ENCODE measurements at places on chromosomes 11 and 22.

GRCh38 chr22:32803738-32804435, 2.4 kb downstream of the TIMP3 start:
- no peak for DNase-seq

DNA sequence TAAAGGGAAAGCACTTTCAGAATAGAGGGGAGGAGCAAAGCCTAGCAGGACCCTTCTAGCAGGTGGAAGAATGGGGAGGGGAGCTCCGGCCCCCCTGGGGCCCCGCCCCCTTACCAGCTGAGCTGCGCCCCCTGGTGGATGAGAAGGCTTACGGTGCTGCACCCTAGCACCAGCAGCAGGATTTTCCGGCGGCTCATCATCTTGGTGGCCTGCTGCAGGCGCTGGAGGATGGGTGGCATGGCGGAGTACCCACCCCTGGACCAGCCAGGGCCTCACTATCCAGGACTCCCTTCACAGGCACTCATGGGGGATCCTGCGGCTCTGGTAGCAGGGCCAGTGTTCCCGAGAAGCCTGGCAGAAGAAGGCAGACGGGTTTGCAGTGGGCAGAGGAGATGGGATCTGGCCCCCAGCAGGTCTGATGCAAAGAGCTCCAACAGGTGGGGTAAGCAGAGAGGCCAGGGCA, 3.8 kb downstream of the GAL3ST3 start:
- peak; percentile 79 for DNase-seq

DNA sequence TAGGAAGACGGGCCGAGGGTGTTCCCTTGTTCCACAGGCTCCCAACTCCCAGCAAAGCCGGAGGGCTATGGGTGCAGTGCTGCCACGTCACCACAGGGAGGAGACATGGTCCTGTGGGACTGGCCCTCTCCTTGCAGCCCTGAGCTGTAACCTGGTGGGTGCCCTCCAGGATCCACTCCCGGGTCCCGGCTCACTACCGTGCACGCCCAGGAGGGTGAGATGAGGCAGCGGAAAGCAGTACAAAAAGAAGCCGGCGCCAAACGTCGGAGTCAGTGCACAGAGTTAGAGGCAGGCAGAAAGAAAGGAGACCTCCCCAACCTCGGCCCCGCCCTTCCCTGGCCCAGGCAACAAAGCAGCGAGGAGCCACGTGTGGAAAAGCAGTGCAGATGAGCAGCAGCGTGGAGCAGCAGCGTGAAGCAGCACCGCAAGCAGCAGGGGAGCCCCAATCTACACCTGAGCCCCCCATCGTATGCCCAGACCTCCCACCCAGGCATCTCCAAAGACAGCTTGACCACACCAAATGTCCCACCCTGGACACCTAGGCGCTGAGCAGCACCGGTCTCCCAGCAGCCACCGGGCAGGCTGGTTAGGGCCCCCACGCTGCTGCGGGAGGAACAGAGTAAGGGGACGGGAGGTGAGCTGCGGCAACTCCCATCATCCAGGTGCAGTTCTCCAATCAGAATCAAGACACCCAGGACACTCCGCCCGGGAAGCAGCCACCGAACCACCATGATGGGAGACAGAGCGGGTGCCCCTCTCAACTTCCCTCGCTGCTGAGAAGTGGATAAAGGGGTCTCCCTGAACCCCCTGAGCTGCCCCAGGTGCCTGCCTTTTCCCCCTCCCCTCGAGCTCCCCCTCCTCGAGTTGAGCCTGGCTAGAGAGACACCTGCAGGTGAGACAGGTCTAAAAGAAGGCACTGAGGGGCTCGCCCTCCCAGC, 28.8 kb downstream of the IGSF9B start:
- peak; percentile 61 for DNase-seq

DNA sequence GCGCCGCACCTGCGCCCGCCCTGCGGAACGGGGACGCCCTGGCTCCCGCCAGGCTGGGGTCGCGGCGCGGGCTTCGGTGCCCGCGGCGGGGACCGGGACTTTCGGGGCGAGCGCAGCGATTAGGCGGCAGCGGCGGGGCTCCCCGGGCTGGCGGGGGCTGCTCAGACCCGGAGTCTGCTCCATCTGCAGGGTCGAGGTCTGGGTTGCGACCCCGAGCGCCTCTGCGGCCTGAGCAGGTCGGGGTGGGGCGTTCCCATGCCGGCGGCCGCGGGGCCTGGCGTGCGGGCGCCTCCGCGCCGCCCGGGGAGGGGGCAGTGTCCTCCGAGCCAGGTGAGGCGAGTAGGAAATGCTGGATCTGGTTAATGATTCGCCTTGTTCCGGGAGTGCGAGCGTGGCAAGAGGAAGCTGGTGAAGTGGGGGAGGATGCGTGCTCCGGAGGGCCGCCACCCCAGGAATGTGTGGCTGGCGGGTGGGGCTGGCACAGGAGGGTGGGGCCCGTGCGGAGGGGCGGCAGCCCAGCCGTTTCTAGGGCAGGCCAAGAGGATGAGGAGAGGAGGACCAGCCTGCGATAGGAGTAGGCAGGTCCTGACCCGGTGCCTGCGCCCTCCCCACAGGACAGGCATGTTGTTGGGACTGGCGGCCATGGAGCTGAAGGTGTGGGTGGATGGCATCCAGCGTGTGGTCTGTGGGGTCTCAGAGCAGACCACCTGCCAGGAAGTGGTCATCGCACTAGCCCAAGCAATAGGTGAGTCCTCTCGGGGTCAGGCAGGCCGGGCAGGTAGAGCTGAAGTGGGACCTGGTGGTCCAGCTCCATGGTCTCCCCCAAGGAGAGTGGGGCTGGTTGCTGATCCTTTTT, 606 bp downstream of the RASSF7 start:
- no peak for DNase-seq

- no peak for DNase-seq
Measured at GRCh38 chr11:104725796-104726408, 172.4 kb downstream of the CASP12 start.

DNA sequence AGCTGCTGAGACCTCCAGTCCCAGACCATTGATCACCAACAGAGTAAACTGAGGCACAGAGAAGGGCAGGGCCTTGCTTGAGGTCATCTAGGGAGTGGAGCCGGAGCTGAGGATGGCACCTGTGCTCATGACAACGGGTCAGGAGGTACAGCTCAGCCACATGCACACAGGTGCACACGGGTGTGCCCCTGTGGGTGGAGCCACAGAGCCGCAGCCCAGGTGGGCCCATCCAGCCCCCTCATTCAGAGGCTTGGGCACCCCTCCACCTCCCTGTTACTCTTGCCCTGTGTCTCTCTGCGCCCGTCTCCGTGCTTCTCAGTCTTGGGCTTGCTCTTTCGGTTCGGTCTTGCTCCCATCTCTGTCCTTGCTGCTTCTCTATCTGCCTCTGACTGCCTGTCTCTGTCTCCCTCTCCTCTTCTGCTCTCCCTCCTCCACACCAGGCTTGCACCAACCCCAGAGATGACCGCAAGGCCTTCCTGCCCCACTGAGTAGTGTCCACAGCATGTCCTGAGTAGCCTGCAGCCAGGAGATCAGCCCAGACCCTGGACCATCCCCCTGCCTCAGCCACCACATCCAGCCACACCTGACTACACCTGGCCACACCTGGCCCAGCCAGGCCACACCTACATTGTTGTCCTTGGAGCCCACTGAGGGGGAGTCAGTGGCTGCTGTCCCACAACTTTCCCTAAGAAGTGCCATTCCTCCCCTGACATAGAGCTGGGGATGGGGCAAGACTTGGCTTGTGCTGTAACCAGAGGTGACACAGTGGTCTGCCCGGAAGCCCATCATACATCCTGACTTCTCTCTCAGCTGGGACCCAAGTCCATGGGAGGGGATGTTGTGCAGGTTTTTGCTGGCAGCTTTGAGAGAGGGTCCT, 39.3 kb upstream of the CRYBB3 start:
- no peak for DNase-seq

- DNase-seq, result no peak
Measured at GRCh38 chr22:39574779-39575551, 4.4 kb downstream of the CACNA1I start.

GRCh38 chr11:115193914-115194801, 310.1 kb downstream of the CADM1 start:
- DNase-seq, result no peak

GRCh38 chr11:33651555-33651954, 49.1 kb downstream of the C11orf91 start:
- DNase-seq, result no peak

GRCh38 chr11:104891135-104891534, 7.1 kb downstream of the CASP12 start:
- DNase-seq, result no peak

DNA sequence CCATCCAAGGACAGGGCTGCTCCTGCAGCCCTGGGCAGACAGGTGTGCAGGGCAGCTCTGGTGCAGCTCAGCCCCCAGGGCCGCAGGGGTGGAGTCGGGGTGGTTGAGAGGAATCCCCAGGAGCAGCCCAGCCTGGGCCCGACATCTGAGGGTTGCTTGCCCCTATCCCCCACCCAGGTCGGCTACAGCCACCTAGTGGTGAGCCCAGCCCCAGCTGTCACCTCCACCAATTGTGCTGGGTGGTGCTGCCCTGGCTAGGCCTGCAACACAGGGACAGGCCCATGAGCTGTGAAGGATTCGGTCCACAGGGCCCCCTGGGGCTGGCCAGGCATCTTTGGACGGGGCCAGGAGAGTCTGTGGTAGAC, 29.6 kb downstream of the RTN4R start:
- DNase-seq, result peak; percentile 55

GRCh38 chr11:125025968-125026367, 37.1 kb upstream of the SLC37A2 start:
- DNase-seq, result no peak

- peak; percentile 41 for DNase-seq
Measured at GRCh38 chr11:64880240-64881001, 2.0 kb upstream of the EHD1 start.

GRCh38 chr11:113242767-113243397, 71.5 kb upstream of the TTC12 start:
- peak; percentile 17 for DNase-seq

DNA sequence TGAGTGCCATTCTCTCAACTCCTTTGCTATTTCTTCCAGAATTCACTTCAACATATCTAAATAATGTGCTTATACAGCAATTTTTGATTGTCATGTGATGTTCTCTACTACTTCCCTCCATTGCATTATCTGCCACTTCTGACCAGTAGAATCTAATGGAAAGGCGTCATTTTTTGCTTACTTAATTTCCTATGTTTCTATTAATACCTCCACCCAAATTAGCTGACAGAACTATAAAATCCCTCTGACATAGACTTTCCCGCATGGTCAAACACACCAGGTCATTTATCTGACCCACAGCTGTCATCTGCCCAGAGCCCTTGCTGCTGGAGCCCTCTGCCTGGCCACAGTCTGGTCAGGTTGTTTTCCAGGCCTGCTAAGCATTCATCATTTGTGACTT, 258.6 kb upstream of the NARS2 start:
- no peak for DNase-seq

DNA sequence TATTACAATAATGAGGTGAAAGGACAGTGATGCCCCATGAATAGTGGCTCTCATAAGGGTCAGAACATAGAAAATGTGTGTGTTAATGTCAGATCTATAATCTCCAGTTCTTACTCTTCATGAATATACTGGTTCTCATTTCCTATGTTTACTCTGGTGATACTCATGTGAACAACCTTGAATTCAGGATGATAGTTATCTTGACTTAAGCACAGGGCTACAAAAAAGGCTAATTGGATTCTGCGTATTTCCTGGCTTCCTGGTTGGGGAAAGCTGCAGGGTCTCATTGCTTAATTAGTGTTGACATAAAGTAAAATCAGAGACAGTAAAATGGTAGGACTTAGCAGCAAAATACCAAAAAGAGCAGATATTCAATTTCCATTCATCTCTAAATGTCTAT, 1316.8 kb upstream of the RAG2 start:
- DNase-seq, result no peak

DNA sequence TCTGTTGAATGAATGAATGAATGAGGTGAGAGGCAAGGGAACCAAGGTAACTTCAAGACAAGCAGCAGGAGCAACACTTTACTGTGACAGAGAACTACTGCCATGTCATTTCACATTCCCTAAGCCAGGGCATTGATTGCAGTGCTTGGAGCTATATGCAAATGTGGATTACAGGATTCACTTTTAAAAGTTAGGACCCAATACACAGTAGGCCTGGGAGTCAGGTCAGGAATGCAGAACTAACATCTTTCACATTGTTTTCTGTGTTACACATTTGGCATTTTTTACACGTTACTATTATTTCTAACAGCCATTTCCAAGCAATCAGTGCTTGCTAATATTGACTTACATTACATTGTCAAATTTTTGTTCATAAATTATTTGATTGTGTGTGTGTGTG, 26.2 kb upstream of the ME3 start:
- no peak for DNase-seq

GRCh38 chr11:104462341-104462740, 298.4 kb upstream of the PDGFD start:
- DNase-seq, result no peak

DNA sequence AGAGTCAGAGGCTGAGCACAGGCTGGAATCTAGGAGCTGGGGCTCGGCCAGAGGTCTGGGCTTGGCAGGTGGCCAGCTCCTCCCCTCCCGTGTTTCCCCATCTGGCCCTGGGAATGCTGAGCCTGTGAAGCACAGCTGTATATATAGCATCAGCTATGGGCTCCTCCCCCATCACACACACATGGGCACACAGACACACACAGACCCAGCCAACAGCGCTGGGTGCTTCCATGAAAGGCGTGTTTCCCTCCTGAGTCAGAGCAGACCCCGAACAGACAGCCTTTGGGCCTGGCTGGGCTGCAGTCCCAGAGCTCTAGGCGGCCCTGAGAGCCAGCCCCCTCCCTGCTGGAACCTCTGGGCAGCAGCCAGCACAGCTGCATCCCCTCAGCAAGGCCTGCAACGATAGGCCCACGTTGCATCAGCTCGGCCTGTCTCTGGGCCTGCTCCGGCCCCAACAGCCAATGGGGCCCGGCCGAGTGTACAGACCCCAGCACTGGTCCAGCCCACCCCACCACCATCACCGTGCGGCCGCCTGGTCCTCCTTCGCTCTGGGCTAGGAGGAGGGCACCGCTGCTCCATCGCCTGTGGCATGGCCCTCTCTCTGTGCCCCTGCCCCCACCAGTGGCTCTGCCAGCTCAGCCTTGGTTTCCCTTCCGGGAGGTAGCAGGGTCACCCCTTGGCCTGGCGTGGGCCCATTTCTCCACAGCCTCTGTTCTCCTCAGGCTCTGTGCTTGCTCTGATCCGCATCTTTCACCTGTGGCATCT, 7.6 kb upstream of the SERPINH1 start:
- no peak for DNase-seq

DNA sequence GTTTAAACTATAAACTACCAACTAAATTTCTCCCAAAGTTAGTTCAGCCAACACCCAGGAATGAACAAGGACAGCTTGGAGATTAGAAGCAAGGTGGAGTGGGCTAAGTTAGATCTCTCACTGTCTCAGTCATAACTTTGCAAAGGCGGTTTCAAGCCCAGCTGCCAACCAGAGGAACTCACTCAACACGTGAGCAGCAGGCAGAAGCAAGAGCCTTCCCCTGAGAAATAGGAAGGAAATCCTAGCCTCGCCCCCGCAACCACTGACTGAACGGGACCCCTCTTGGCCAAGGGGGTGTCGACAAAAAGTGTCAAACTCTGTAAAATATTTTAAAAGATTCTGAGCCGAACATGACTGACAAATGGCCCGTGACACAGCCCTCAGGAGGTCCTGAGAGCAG, 4.4 kb upstream of the KRTAP5-9 start:
- no peak for DNase-seq

Data from CD4-positive, alpha-beta T cell treated with Interleukin-6 at 100 ng/mL for 8 hours (primary cell).